ENCODE measurements at places on chromosomes 3 and 15. TPM values are rescaled to one million over a fixed set of nuclear protein-coding genes. Genes with fewer than 3 reads are reported as not detected.

The CPOX gene
- 19.0 TPM for total RNA-seq

The LARP6 gene
- 86.3 TPM for total RNA-seq

The DNAH1 gene
- total RNA-seq = 14.4 TPM

The LSAMP gene
- 4.0 TPM for total RNA-seq

The DMXL2 gene
- 48.3 TPM for total RNA-seq

The RNF7 gene
- total RNA-seq = 65.7 TPM

The IGSF10 gene
- total RNA-seq = 2.4 TPM

The HESX1 gene
- total RNA-seq = not detected

The KIF15 gene
- 0.63 TPM for total RNA-seq

The ISLR gene
- 250 TPM for total RNA-seq

The TMEM115 gene
- 72.4 TPM for total RNA-seq

The EPHB3 gene
- total RNA-seq = 6.5 TPM

The TTLL13 gene
- total RNA-seq = not detected

The HES1 gene
- total RNA-seq = 20.7 TPM

The NRG4 gene
- total RNA-seq = not detected

The PEX11A gene
- 10.5 TPM for total RNA-seq

The NTRK3 gene
- 85.9 TPM for total RNA-seq

The GP5 gene
- not detected for total RNA-seq

The FHIT gene
- total RNA-seq = 1.6 TPM

Measured in tibial nerve (tissue), 4 donors.